Skeletal muscle cell (primary cell): ENCODE measurements at places on chromosomes 7 and 10.

DNA sequence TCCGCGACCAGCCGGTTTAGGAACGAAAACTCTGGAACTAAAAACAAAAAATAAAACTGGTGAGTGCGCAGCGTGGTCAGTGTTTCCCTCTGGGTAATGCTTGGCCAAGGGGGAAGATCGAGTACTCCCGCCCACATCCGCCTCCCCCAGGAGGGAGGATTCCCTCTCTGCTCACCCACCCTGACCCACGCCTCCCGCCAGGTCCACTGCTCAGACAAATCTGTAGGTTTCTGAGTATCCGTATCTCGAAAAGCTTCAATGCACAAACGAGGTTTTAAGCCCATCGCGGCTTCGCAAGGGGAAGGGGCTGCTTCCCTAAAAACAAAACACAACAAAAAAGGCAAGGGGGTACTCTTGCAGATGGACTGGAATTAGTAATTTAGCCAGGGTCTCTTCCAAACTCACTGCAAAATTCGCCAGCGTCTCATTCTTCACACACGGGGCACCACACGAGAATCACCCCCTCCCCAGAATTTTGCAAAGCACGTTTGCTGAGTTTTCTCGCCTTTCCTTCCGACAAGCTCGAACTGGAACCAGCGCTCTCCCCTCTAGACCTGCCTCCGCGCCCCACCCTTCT, 75.2 kb downstream of the INSIG1 start:
- DNase-seq, result no peak

DNA sequence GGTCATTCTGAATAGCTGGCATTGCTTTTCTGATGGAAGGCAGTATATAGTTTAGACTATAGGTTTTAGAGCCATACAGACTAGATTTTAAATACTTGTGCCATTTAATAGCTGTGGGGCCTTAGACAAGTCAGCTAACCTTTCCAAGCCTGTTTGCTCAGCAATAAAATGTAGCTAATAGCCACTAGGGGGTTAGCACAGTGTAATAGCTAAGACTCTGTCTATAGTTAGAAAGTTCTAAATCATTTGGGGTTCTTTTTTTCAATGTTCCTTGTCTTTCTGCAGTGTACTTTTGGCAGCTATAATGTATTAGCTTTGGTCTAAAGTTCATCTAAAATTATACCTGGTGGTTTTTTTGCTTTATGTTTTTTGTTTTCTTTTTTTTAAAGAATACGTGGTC, 7.5 kb upstream of the KIFBP start:
- no peak for DNase-seq

DNA sequence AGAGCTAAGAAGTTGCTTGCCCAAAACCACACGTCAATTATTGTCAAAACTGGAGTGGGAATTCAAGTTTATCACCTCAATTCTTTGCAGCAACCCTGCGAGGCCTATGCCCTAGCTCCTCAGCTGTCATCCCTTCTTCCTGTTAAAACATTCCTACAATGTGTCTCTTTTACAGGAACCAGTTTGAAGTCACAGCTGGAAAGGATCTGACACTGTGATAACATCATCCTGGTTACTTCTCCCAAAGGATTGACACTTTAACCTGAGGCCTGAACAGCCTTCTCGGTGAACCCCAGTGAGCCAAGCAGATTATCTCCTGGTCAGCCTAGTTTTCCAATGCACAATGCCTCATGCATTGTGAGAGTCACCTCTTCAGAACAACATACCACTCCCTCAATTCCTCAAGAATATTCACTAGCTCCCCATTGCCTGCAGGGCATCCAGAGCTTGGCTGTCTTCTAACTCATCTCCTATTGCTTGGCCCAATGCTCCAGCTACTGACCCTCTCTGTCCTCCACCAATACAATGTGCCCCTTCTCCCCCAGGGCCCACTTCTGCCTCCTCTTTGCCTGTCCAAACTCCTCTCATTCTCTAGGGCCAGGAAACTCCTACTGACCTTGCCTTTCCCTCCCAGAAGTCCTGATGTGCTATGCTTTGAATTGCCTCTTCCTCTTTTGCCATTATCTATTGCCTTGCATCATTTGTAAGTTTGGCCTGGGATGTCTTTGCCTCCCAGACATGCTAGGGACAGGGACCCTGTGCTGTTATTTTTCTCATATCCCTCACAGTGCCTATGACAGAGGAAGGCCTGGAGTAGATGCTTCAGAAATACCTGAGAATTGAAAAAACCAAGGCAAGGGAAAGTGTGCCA, 10.4 kb upstream of the DLG5 start:
- no peak for DNase-seq

- no peak for DNase-seq
Measured at GRCh38 chr10:111923032-111923431, 260.5 kb downstream of the GPAM start.

GRCh38 chr10:22435650-22436049, 90.4 kb downstream of the SPAG6 start:
- DNase-seq, result no peak

DNA sequence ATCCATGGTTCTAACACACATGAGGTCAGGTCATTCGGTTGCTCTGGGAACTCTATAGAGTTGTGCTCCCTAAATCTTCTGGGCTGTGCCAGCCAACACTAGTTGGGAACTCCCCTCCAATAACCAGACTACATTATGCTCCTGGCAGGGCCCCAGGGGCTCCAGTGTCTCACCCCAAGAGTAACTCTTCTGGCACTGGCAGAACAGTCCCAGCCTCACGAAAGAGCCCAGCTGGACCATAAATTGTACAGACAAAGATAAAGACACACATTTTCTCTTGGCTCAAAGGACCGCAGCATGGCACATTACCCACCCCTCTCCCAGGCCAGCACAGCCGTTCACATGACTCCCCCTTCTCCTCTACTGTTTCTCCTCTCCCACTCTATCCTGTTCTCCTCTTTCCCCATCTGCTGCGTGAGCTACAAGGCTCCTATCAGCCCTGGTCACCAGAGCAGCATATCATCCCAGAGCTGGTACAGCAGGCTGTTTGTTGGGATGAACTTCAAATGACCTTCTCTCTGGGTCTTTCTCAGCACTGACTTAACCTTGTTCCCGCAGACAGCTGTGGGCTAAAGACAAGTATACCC, 230.6 kb downstream of the PLXNA4 start:
- DNase-seq, result no peak

- DNase-seq, result no peak
Measured at GRCh38 chr7:139192014-139192706, 38.9 kb upstream of the UBN2 start.

- peak; percentile 25 for DNase-seq
Measured at GRCh38 chr7:13540429-13540828, 449.0 kb downstream of the ETV1 start.

GRCh38 chr7:292826-293225, 2.9 kb downstream of the FOXL3 start:
- DNase-seq, result no peak

DNA sequence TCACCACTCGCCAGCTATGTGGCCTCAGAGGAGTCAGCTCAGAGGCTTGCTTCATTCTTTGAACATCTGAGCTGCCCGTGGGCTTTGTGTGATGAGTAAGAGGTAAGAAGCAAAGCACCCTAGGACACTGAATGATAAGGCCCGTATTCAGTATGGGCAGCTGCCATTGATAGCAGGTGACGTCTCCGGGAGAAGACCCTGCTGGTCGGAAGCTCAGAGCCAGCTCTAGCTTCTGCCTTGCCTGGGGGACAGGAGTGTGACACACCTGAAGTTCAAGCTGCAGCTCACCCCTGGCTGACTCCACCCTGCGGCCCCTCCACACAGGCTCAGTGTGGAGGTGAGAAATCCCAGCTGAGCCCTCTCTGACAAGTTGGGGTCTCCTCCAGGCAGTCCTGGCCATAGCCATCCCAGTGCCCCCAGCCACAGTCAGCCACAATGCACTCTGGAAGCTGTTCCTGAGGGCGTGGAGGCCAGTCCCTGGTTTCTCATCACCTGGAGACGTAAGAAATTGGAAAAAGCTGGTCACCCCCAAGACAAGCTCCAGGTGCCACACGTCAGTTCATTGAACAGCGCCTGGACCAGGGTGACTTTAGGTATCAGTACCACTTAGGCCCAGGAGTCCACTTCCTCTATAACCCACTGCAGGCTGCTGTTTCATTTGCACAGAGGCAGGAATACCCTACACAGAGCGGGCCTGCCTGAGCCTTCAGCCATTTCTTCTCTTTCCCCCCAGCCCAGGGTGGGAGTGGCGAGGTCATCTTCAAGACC, 164.9 kb upstream of the RHEB start:
- DNase-seq, result no peak

DNA sequence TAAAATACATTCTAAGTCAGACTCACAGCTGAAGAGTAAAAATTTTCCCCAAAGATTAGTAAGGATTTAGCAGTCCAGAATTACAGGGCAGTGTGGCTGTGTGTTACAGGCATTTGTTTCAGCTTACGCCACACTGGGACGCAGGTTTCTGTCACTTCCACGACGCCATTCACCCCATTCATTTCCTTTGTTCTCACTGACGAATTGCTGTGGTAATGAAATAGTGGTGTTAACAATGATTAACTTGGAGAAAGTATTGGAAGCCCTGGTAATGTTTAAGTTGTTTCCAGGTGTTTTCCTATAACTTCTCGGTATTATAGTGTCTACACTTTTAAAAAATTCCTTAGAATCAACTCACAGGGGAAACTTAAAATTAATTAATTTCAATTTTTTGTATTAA, 370.9 kb downstream of the SH2D4B start:
- DNase-seq, result no peak

GRCh38 chr7:5397736-5398135, 25.9 kb downstream of the TNRC18 start:
- DNase-seq, result no peak
